ENCODE measurements at places on chromosomes 11 and 22.

GRCh38 chr11:20113149-20113438, 47.2 kb downstream of the DBX1 start:
- no peak for DNase-seq

DNA sequence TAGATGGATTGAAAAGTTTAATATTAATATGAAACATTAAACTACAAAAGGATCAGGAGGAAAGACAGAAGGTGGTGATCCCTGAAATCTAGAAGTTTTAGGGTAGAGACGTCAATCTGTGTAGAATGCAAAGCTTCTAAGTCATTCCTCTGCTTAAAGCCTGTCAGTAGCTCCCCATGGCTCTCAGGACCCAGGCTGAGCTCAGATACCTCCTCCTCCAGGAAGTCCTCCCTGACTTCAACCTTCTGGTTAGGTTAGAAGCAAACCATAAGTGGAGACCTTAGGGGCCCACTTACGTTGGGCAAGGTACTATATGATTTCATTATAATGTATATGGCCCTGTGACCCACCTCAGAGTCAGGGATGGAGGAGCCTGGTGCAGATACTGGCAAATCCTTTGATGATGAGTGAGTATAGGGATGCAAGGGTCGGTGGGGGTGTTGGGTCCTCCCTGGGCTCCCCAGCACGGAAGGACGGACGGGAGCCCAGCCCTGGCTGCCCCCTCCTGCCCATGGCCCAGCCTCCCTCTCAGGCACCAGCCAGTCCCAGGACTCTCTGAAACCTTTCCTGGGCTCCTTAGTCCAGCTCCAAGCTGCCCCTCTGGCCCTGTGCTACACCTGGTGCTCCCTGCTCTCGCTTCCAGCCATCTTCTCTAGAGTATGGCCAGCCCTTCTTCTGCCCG, 3.2 kb upstream of the PPP6R3 start:
- DNase-seq = no peak

- no peak for DNase-seq
Measured at GRCh38 chr11:44149651-44150050, 54.2 kb downstream of the EXT2 start.

DNA sequence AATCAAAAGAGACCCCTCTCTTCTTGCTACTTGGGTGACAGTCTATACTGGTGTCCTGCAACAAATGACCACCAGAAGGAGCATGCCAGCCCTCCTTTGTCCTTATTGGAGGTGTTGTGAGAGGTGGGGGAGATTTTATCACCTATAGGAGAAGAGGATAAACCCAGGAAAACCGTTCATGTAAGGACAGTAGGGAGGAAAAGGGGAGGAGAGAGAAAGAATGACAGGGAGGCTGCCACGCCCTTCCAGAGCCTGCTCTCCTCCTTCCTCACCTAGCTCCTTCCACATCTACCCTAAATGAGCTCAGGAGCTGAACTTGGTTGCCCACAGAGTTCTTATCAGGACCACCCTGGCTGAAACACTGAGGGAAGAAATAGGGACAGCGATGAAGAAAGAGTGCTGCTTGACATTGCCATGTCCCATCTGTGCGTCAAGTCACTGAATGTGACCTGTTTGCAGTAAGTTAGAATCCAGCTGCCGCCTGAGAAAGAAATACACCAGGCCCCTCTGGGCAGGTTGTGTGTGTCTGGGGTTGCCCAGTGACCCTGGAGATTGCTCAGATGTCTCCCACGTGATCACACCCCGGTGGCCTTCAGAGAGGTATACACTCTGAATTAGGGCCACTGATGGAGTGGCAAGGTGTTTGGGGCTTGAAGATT, 40.4 kb upstream of the ETS1 start:
- DNase-seq = no peak

GRCh38 chr11:1226986-1227550, 4.2 kb downstream of the MUC5B start:
- no peak for DNase-seq
